Activated gamma-delta T cell (primary cell): ENCODE measurements at places on chromosomes 3 and 15.

DNA sequence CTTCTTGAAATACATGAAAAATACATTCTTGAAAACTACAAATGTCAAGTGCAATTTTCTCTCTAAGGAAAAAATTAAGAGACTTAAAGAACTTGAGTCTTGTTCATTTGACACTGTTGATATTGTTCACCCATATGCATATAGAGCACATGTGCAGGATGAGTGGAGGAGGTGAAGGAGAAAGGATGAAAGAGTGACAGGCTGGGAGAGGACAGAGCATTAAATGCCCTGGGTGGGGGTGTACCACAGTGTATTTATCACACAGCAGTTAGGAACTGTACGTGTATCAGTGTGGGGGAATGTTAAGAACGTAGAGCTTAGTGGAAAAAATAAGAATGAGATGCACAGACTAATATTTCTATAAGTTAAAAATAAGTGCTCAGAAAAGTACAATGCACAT, 45.7 kb downstream of the CTDSPL start:
- DNase-seq: no peak

- DNase-seq: no peak
Observed at GRCh38 chr3:27696906-27697305, 25.2 kb downstream of the EOMES start.

DNA sequence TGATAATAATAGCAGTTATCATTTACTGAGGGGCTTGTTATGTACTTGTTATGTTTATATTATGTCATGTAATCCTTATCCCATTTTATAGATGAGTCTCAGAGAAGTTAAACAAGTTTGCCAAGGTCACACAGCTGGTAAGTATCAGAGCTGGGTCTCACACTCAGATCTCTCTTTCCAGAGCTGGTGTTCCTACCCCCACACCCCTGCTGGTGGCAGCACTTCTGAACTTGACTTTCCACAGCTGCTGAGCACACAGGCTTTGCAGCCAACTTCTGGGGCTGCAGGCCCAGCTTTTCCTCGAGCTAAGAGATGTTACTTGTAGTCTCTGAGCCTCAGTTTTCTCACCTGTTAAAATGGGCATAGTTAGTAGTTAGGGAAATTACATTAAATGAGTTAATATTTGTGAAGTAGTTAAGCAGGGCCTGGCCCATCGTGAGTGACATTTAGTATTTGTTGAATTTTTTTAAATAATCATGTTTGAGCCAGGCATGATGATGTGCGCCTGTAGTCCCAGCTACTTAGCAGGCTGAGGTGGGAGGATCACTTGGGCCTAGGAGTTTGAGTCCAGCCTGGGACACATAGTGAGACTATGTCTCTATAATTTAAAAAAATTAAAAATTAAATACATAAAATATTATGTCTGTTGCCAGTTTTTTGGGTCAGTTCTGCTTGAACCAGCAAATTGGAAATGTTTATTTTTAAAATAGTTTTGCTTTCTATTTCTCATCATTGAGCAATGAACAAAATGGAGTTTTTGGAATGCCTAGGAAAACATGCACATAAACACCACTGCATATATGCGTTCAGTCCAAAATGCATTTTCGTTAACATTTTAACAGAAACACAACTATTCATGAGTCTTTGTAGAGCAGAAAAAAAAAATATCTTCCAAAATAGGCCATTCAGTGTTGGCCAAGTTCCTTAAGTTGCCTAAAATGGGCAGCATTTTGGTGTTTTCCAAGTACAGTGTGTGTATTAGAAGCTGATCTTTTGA, 87.3 kb downstream of the SMAD6 start:
- no peak for DNase-seq

DNA sequence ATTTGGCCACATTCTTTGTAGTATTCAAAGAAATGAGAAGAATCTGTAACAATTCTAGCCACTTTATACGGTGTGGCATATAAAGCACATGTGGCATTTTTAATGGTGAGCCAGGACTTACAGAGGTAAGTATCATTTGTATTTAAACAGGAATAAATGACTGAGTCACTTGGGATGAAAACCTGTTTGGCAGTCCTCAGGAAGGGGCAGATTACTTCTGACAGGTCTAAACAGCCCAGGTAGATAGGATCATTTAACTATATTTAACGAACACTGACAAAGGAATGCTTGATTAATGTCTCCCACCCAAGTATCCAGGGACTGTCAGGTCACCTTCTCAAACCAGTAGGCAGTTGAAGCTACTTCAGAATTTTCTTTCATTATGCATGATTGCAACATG, 241.5 kb upstream of the SATB1 start:
- DNase-seq: no peak

- no peak for DNase-seq
Observed at GRCh38 chr3:169661361-169662131, 2.0 kb downstream of the MECOM start.

DNA sequence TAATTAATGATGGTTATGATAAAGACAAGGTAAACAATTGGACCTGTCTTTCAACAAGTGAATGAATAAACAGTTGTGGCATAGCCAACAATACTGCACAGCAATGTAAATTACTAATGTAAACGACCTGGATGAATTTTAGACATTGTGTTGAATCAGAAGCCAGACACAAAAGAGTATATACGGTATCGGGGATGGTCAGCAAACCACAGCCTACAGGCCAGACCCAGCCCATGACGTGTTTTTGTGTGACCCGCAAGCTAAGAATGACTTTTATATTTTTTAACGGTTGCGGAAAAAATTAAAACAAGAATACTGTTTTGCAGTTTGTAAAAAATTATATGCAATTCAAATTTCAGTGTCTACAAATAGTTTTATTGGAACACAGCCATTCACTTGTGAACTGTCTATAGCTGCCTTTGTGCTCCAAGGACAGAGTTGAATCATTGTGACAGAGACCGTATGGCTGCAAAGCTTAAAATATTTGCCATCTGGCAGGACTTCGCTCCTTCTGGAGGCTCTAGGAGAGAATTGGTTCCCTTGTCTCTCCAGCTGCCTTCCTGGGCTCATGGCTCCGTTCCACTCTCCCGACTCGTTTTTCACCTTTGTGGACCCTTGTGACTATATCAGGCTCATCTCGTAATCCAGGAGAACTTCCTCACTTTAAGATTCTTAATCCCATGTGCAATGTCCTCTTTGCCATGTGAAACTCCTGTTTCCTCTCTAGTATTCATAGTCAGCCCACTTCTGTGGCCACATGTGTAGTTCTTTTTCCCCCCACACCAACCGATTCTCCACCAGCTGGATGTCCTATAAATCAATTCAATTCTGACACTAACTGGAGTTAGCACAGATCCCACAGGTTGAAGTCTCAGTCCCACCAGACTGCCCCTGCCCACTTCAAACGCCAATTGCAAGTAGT, 72.7 kb downstream of the CMTM8 start:
- no peak for DNase-seq

DNA sequence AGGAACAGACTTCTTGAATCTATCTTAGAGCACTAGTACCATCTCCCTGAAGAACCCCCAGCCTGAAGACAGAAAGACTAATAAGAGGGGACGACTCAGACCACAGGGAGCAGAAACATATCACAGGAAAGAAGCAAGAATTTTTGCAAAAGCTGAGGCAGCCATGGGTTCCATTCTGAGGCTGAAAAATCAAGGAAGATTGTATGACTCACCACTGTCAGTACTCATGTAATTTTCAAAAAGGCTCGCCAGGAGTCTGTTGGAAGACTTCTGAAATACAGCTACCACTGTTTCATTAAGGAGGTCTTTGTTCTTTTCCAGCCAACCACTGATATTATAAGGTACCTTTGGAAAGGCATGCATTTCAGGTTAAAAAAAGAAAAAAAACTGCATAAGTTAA, 47.5 kb downstream of the MYH15 start:
- DNase-seq: no peak

GRCh38 chr3:170211668-170212067, 10.6 kb upstream of the PRKCI start:
- DNase-seq: no peak

DNA sequence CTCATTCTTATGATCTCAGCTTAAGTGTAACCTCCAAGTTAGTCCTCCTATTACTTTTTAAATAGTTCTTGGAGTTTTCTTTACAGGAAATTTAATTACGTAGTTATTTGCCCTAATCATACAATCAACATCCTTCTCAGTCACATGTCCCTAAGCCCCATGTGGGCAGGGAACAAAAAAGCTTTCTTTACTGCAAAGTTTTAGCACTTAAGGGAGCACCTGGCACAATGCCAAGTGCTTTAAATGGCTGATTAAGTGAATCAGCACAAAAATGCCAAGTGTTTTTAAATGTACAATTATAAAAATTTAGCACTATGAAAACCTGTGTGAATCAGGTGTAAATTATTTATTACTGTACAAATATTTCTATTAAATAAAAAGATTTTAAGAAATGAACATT, 445.3 kb downstream of the C3orf38 start:
- DNase-seq: no peak

- no peak for DNase-seq
Observed at GRCh38 chr15:35596285-35596684, 50.3 kb upstream of the DPH6 start.

- no peak for DNase-seq
Observed at GRCh38 chr3:149535333-149535685, 60.8 kb downstream of the TM4SF4 start.

- no peak for DNase-seq
Observed at GRCh38 chr3:156377718-156378117, 177.2 kb downstream of the SSR3 start.

DNA sequence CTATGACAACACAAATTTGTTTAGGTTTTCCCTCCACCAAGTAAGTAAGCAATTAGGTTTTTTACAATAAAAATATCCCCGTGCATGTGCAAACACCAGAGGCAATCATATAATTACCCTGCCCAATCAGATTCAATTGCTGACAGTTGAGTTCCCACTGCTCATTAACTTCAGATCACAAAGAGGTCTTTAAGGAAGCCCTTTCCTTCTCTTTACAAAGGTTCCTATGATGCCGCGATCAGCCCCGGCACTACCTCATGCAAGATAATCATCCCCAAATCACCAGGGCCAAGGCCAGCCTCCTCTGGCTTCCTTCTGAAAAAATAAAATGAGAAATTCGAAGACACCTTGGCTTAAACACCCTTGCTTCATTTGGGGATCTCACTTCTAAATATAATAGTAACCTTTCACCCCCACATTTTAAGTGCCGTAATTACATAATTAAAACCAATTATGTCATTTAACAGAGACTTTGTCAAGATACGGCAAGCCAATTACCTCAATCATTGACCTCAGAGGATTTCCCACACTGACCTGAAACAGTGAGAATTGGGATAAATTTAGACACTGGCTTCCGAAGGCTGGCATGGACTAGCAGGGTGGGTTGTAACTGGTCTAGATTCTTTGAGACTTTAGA, 121.3 kb upstream of the WNT5A start:
- DNase-seq: no peak

DNA sequence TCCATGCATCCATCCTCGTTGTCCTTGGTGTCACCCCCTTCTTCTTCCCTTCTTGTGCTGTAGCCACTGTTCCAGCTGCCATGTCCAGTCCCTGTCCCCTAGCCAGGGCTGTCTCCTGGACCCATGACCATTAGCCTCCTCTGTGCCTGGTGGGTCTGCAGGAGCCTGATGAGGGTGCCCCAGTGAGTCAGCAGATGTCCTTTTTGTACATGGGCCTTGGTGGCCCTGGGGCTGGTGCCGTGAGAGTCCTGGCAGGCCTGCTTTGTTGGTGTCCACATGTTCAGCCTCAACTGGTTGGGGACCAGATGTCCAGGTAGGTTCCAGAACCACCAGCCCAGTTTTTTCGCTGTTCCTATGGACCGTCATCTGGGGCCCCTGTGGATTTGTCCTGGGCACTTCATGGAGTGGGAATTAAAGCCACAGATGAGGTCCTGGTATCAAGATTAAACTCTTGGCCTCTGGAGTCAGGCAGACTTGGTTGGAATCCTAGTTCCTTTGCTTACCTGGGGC, 66.1 kb downstream of the FBLN2 start:
- no peak for DNase-seq

DNA sequence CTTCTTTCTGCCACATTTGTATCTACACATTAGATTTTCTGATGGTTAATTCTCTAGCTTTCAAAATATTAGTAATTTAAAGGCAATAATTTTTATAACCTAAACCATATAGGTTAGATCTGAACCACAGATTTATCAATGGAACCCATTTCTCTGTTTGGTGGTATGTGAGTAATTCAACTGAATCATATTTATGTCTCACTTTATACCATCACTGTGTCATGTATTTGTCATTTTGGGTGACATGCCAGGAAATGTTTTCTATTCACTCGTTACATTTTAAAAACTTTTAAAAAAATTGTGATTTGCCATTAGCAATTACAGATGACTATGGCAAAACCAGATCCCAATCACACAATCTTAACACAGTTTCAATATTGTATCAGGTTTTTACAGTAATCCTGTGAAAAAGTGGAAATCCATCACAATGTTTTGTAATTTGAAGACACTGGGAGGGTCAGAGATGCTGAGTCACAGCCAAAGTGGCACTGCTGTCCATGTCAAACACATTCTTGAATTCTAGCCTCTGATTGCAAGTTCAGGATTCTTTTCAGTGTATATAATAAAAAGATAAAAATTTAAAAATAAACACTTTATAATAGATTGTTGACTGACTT, 356.0 kb upstream of the RBMS3 start:
- no peak for DNase-seq

GRCh38 chr3:175619369-175619768, 760.2 kb downstream of the NAALADL2 start:
- DNase-seq: no peak

GRCh38 chr3:183619624-183620251, 15.7 kb upstream of the KLHL24 start:
- DNase-seq: no peak

GRCh38 chr15:91752081-91752785, 101.3 kb upstream of the SLCO3A1 start:
- no peak for DNase-seq

GRCh38 chr3:61715886-61716527, 154.6 kb downstream of the PTPRG start:
- DNase-seq: no peak

DNA sequence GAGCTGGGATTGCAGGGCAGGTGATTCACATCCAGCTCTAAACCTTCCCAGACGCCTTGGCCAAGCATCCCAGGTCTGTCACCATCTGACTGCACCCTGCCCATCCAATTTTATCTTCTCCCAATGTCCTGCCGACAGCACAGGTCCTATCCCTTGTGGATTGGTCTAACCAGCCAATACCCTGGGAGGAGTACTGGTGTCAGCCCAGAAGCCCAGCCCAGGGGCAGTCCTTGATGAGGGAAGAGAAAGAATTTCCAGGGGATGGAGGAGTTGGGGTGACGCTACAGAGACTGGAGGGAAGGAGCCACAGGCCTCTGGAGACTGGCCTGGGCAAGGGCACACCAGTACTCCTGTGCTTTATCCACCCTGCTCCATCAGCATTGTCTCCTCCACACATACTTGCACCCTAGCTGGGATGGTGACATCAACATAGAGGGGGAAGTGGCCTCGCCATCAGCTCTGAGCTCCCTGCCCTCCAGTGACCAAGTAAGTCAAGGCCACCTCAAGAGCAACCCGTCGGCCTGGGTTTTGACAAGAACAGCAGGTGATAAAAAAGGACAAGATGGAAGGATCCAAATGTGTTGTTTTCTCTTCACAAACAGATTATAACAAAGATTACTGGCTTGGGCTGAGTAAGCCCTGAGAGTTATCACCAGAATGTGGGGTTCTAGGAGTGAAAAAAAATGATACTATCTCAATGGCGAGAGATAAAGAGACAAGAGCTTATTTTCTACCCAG, 114.6 kb downstream of the AQP9 start:
- DNase-seq: no peak

- DNase-seq: no peak
Observed at GRCh38 chr15:62071711-62072308, 5.0 kb downstream of the C2CD4A start.
